Cortex of kidney (tissue), 1 donor: ENCODE measurements at places on chromosomes 3 and 15.

DNA sequence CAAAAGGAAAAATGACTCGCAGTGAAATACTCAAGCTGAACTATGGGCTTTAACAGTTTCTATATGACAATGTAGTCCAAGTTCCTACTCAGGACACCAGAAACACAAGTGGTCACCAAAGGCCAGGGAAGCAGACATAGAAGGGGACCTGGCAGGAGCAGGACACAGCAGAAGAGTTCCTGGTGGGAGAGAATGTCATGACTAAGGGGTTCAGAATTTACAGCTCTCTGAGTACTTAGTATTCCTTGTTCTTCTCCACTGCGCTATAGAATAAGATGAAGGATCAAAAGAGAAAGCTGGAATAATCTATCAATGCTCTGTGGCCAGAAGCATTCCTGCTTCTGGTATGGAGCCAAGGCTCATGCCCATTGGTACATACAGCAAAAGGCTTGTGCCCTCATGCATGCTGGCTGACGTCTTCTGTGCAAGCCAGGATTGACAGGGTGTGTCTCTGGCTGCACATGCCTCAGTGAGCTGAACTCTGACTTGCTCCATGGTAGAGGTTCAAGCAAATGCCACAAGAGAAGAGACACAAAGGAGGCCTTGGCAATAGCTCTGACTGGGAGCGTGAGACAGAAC lies 128.7 kb upstream of the SLC2A2 start:
- no peak for DNase-seq

DNA sequence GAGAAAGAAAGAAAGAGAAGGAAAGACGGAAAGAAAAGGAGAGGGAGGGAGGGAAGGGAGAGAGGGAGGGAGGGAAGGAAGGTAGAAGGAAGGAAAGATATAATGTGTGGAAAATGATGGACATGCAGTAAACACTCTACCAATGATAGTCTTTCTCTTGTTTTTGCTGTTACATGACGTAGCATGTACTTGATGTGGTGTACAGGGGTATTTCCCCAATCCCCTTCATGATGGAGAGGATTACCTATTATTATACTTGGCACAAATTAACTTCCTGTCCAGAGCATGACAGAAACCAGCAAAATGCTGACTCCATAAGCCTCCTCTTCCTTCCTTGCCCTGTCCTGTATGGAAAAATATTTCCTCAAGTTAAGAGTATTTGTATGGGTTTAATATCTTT lies 124.4 kb downstream of the B3GALNT1 start:
- DNase-seq, result no peak

DNA sequence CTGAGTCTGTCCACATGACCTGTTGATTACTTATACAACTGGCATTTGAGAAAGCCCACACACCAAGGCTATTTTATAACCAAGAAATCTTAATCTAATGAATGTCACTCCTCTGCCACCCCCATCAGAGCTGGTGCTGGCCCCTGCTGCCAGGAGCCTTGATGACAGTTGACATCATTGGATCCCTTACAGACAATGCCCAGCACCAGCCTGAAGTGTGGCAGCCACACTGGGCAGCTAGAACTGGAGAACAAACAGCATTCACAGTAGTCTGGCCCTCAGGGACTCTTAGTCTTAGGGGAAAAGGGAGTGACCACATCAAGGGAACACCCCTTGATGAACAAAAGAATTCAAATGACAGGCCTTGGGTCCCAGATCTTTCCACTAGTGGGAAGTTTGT lies 840.6 kb downstream of the EPHA3 start:
- DNase-seq, result no peak

GRCh38 chr3:187610981-187611511 lies 59.1 kb downstream of the SST start:
- no peak for DNase-seq

GRCh38 chr3:60431599-60431958 lies 819.7 kb downstream of the FHIT start:
- no peak for DNase-seq

GRCh38 chr15:81469154-81469553 lies 95.1 kb upstream of the TMC3 start:
- DNase-seq, result no peak

- no peak for DNase-seq
Measured at GRCh38 chr3:71546821-71547220, 36.7 kb downstream of the FOXP1 start.

GRCh38 chr3:177300039-177300833 lies 103.0 kb upstream of the TBL1XR1 start:
- DNase-seq, result no peak

GRCh38 chr3:151919030-151919328 lies 45.5 kb downstream of the SUCNR1 start:
- DNase-seq, result no peak

DNA sequence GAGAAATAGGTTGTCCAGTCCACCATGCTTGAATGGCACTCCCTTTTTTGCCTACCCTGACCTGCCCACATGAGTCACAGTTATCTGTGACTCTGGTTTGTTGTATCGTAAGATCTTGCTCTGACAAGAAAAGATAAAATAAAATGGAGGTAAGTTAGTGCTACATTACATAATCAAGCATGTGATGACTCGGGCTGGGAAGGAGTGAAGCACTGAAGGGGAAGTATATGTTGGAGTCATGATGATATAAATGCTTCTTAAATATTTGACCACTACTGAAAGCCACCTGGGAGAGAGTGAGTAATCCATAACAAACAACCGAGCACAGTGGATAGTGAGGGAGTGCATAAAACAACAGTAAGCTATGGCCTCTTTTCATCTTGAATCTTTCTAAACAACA lies 124.4 kb downstream of the SHOX2 start:
- no peak for DNase-seq

- no peak for DNase-seq
Measured at GRCh38 chr15:31274496-31275330, 51.9 kb upstream of the KLF13 start.

GRCh38 chr3:193859195-193859594 lies 266.2 kb downstream of the OPA1 start:
- DNase-seq, result no peak

- no peak for DNase-seq
Measured at GRCh38 chr3:36906504-36907149, 38.2 kb downstream of the TRANK1 start.

- DNase-seq, result no peak
Measured at GRCh38 chr3:180185650-180186049, 148.9 kb upstream of the PEX5L start.

DNA sequence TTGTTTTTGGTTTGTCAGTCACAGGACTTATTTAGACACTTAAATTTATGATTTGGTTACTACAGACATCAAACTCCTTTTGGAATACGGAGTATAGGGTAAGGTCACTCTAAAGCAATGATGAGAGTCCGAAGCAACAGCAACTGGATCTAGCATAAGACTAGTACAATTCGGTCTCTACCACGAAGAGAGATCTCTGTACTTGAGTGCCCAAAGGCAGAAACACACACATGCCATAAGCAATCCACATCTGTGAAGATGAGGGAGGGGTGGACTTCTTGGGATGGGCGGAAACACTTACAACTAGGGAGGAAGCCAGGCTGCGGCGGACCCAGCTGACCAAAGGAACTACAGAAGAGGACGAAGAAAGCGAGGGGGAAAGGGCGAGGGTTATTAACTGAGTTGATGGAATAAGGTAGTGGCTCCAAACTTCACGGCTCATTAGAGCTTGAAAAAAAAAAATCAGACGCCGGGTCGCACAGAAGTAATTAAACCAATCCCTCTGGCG lies 595 bp downstream of the DPH6 start:
- no peak for DNase-seq

DNA sequence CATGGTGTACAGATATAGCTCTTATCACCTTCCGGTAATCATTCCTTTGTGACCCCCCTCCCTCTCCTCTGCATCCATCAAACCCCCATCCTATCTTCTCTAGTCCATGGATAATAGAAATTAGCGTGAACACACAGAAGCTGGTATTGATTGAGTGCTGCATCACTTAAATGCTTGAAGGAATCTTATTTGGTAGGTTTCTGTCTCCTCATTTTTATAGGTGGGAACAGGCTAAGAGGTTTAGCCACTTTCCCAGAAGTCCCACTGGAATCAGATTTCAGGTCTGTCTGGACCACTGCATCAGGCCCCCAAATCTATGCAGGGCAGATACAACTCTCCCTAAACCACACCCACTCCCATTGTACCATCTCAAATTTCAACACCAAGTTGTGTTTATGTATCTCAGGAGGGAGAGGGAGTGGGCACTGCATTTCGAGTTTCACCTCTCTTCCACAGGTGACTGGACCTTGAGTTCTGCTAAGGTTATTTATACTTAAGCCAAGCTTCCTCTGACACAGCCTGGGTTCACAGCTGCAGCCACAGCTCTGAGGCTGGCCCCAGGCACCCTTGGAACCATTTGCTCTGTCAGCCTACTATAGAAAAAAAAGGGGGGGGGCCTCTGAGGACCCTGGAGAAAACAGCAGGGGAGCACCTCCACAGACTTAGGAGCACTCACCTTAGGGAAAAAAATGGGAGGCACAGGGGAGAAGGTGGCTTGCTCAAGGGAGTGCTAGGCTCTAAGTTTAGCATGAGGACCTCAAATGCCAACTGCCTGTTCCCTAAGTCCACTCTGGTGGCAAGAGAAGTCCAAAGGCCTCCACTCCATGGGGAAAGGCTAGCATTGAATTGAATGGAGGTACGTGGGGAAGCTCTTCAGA lies 2.1 kb upstream of the NMB start:
- DNase-seq, result no peak

- no peak for DNase-seq
Measured at GRCh38 chr3:28317438-28318022, 31.0 kb upstream of the ZCWPW2 start.

DNA sequence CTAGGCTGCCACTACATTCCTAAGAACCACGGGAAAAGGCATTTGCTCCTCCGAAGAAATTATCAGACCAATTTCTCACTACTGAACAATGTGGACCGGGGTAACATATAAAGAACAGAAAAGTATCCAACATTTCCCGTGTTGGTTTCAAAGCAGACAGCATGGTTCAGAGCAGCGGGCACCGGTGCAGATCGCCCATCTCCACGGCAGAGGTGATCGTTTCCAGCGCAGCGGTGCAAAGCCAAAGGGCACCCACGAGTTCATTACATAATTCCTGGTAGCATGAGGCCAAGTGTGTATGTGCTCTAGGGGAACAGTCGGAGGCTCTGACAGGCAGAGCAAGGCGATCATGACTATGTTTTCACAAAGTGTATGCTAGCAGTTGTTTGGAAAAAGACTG lies 13.2 kb downstream of the GRK7 start:
- DNase-seq, result no peak

DNA sequence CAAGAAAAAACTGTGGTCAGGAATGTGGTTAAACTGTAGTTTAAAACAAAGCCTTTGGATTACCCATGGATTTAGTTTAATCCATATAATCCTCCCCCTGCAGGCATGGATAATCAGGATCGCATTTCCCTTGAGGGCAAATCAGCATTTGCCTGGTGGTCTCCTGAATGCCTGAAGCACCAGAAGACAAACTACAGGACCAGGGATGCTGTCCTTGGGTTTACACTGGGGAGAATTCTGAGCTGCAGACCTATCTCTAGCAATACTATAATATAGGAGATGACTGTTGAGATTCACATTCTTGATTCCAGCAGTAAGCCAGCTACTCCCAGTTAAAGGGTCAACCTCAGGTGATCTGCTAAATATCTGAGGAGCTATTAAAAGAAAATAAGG lies 10.6 kb downstream of the PIK3CB start:
- no peak for DNase-seq

- DNase-seq, result no peak
Measured at GRCh38 chr3:129567176-129567705, 24.3 kb downstream of the H1-8 start.

DNA sequence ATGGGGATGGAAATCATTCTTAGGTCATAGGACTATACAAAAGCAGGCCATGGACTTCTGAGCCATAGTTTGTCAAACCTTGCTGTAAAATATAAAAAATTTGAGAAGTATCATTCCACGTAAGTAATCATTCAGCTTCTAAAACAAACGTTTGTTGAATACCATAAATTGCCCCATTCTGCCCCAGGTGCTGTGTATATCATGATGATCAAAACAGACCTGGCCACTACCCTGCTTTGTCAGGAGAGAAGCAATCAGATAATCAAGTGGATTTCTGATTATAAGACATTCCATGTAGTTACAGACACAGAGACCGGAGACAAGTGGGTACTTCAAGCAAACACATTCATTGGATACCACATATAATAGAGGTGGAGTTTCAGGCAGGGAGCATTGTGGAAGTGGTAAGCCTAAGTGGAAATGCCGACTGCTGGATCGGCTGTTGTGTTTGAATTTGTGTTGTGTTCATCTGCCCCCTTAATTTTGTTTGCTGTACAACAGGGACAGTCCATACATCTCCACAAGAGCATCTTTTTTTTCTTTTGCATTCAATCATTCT lies 61.7 kb downstream of the TGFBR2 start:
- DNase-seq, result no peak

DNA sequence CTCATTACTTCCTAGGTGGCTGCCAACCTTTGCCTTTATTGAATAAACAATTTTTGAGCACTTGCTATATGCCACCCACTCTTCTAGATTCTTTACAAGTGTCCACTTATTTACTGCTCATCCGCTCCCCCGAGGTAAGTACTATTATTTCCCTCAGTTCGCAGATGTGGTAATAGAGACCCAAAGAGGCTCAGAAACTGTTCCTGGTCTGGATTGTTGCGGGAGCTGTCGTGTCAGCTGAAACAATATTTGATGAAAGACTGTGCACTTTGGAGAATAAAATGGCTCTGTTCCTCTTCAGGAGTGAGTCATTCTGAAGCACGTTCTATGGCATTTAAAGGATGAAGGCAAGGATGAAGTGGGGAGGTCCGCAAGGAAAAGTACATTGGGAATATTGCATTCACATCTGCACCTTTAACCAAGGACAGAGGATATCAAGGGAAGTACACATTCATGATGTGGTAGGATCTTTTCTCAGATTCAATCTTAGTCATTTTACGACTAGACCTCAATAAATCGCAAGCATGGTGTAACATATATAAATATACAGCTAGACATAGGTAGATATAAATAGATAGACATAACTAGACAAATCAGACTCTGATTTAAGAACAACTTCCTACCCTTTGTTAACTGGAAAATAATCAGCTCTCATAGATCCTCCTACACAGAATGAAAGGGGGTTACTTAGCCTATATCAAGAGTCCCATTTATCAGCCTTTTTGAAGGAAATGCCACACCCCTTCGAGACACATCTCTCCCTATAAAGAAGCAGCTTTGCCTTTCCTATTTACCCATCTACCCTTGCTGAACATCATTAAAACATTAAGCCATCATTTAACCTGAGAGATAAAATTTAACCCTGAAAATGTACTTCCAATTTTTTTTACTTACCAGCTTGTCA lies 70.3 kb downstream of the RORA start:
- no peak for DNase-seq

DNA sequence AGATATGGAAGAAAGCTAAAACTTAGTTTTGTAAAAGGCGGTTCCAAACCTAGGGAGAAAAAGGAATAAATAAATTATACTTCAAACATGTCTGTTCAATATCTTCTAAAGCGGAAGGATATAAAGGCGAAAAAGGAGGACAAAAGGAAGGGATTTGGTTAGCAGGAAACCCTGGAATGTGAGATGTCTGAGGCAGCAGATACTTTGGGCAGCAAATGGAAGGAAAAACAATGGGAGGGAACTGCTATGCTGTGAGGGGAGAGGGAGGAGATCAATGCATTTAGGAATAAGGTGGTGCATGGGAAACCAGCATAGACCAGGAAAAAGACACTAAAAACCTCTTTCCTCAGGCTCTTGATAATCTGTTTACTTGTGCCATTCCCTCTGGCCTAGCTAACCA lies 120.8 kb downstream of the DNAH12 start:
- no peak for DNase-seq
